ENCODE measurements at places on chromosomes 2 and 18.

DNA sequence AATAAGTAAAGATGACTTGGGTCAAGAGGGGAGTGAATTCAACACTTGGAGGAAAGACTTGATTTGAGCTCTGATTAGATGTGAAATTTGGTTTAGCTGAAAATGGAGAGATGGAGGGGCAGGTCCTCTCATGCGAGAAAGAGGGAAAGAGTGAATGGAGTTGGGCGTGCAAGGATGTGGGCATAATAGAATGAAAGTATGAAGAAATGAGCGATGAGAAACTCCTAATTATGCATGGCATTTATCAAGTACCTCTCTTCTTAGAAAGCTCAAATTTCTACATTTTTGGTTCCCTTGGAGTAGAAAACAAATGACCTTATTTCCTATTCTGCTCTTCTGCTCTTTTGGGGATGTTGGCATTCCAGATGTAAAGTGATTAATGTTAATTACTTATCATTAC lies 161.5 kb downstream of the PHLPP1 start:
- DNase-seq, result no peak

GRCh38 chr2:19714926-19715325 lies 186.9 kb downstream of the TTC32 start:
- DNase-seq, result no peak

- peak; percentile 7 for DNase-seq
These were observed 157.0 kb downstream of the LDLRAD4 start for GRCh38 chr18:13375302-13376255.

DNA sequence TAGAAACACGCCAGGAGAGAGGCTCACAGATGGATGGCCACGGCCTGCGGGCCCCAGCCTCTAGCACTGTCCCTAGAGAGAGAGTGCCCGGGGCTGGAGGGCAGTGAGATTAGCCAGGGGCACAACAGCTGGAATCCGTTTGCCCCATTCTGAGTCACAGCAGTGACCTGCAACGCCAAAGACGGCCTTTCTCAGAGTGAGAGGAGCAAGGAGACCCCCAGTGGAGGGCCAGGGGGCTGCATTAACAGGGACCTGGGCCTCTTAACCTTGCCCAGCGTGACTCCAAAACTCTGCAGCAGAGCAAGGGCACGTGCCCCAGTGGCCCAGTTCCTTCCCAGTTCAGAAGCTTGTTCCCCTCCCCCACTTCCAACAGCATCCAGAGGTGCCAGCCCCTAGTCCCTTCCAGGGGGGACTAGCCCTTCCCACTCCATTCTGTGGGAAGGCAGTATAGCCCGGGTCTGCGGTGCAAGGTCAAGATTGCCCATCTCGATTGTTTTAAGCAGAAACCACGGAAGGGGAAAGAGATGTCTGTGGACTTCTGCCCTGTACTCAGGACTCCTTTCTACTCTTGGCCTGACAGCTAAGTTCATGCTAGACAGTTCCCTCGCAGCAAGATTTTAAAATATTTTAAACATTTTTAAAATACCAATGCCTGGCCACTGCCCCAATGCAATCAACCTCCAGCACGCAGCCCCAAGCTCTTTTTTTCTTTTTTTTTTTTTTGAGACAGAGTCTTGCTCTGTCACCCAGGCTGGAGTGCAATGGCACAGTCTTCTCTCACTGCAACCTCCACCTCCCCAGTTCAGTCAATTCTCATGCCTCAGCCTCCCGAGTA lies 50.9 kb upstream of the BIN1 start:
- DNase-seq, result no peak

DNA sequence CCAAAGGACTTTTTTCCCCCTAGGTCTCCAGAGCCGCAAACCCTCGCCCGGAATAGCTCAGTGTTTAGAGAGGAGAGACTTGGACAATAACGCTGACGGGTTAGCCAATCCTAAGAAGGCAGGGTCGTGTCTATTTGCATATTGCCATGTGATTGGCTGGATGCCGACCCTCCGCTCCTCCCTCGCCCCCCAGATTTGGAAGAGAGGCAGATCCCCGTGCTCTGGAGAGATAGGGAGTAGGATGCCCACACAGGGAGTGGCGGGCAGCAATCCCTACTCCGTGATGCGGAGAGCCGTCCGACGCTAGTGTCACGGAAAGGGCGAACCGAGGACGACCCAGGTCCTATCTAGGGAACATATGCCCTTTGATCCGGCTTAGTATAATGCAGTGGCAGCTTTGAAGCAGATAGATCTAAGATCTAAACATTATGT lies 1.4 kb downstream of the WNT6 start:
- DNase-seq, result peak; percentile 85

GRCh38 chr18:47968721-47969120 lies 38.3 kb upstream of the SMAD2 start:
- no peak for DNase-seq

GRCh38 chr2:148796735-148797512 lies 78.1 kb upstream of the KIF5C start:
- DNase-seq, result no peak

- no peak for DNase-seq
These were observed 63.7 kb upstream of the DNAJC10 start for GRCh38 chr2:182652326-182652725.

GRCh38 chr2:140994856-140995255 lies 1136.0 kb downstream of the LRP1B start:
- DNase-seq, result no peak

- DNase-seq, result no peak
These were observed 67.3 kb downstream of the UXS1 start for GRCh38 chr2:106126705-106127281.

GRCh38 chr18:69558052-69558451 lies 157.4 kb downstream of the DOK6 start:
- DNase-seq, result no peak

- no peak for DNase-seq
These were observed 92.7 kb downstream of the VWC2L start for GRCh38 chr2:214503568-214503967.

DNA sequence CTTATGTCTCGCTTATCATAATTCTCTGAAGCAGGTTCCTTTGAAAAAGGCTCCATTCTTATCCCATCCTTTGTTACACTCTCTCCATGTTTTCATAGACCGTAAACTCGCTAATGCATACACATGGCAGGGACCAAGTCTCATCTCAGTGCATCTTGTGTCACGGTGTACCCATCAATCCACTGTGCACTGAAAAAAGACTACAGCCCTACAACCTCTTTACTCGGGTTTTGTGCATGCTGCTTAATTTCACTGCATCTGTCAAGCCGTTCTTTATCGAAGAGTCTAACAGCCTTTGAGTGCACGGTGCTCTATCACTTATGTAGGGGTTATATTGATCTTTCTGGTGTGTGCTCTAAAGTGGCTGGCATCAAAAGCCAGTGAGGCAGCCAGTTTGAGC lies 302.9 kb upstream of the ERBB4 start:
- no peak for DNase-seq

DNA sequence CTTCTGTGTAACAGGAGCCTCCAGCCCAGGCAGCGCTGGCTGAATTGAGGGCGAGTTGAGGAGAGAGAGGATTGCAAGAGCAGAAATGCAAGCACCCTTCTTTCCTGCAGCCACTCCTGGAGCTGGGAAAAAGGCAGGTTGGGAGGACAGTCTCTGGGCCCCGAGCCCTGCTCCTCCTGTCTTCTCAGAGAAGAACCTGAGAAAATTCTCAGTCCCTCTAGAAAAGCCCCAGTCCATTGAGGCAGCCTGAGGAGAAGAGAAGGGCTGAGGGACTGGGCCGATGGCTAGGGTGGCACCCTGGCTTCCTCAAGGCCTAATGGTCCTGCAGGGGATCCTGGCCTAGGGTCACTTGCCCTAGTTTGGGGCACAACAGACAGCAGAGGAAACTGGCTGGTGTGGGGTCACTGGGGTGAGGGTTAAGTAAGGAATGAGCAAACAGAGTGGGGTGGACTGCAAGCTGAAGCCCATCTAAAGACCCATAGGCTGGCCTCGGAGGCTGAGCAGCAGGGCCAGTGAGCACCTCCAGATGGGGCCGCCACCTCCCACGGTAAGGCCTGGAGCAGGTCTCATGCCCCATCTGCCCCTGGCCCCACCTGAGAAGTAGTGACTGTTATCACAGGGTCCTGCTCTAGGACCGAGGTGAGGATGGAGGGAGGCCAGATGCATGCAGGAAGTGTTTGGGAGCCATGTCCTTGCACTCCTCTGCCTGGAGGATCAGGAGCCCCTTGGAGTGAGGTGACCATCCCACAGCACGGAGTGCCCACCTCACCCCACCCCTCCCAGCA lies 12.4 kb downstream of the CIB4 start:
- no peak for DNase-seq

DNA sequence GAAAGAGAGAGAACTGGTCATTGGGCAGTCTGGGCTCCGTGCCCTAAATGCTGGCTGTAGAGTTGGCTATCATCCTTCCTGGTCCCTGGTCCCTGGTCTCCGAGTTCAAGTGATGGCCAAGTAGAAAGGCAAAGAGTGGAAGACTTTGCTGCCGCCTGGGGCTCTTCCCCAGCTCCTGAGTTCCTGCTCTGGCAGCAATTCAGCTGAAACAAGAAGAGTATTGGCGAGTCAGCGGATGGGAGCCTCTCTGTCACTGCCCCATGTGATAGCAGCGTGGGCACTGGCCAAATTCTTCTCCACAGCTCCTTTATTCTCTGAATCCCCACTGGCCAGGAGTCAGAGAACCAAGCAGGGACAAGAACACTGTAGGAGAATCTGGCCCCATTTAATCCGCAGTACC lies 351.0 kb upstream of the POU3F3 start:
- DNase-seq, result peak; percentile 28

DNA sequence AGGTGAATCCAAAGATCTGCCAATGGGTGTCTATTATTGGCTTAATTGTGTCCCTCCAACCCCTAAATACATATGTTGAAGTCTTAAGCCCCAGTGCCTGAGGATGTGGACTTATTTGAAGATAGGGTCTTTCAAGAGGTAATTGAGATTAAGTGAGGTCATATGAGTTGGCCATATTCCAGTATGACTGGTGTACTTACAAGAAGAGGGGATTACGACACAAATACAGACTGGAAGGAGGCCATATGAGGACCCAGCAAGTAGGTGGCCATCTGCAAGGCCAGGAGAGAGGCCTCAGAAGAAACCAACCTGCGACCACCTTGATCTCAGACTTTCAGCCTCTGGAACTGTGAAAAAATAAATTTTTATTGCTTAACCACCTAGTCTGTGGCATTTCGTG lies 121.1 kb upstream of the FN1 start:
- no peak for DNase-seq

DNA sequence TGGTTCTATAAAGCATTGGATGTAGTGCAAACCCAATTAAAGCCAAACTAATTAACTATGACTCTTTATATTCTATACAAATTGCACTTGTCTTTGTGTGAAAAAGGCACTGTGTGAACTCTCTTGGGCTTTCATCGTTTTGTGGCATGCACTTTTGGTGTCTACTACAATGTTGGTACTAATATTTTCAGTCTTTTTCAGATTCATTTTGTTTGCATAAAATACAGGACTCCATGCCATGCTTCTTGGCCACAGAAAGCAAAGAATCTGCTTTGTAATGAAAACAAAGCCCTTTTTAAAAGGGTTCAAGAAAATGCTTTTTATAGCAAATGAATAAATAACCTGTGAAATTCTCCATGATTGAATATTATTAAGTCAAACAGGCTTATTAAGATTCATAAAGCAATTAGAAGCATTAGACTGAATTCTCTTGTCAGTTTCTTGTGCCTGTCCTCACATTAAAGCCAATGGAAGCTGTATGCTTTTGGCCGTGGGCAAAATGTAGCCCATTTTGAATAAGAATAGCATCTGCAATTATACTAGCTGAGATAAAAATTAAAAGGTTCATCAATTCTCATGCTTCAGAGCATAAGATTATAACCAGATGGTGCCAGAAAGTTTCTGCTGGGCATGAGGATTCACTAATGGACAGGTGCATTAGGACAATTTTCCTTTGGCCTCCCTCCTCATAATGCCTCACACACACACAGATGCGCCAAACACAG lies 1665.2 kb downstream of the SUCLG1 start:
- no peak for DNase-seq

Data from NCI-H510A treated with DMSO at 0.1 percent for 48 hours (cell line).